ENCODE measurements at places on chromosomes 5 and 9. TPM values are rescaled to one million over a fixed set of nuclear protein-coding genes. Genes with fewer than 3 reads are reported as not detected.

DNA sequence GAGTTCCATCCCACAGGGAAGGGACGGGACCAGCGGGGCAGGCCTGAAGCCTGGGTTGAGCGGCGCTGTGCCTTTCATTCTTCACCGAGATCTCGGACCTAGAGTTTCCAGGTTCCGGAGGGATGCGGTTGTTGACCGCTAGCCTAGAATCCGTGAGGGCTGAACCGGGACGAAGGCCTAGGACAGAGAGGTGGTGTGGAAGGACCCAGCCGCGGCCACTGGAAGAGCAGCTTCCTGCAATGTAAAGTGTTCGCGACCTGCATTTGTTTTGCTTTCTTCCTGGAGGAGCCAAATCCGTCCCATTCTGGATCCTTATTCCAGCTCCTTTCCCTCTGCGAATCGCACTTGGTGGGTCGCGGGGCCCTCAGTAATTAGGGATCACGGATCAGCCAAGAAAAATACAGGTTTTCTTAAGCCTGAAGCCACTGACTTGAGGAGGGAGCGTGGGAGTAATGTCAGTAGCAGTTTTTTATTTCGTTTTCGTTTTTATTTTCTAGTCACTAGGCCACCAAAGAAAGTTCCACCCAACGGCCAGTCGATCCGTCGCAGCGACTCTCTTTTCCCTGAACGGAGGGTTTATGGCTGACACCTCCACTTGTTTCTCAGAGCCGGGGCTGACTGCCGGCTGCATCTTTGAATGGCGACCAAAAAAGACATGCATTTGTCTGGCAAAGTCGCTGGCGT lies 48.6 kb downstream of the ANXA2R start:
- peak overlapping the region; percentile 100 for H3K27ac ChIP-seq
- peaks cover 46% of the 10 kb centered on the region for H3K27me3 ChIP-seq
- peaks cover 4% of the 10 kb centered on the region for H3K36me3 ChIP-seq
- H3K4me3 ChIP-seq: peak overlapping the region; percentile 95
- no peak for DNase-seq

- peaks cover 7% of the 10 kb centered on the region for H3K36me3 ChIP-seq
- H3K27me3 ChIP-seq: peaks cover 6% of the 10 kb centered on the region
- H3K4me3 ChIP-seq: no peak overlapping the region
- peaks cover 19% of the 10 kb centered on the region for H3K4me1 ChIP-seq
Observed at GRCh38 chr9:16683326-16683725, 187.1 kb downstream of the BNC2 start.

GRCh38 chr9:104948277-104948676 lies 20.3 kb upstream of the ABCA1 start:
- no peak overlapping the region for H3K27ac ChIP-seq
- H3K4me1 ChIP-seq: no peaks in the 10 kb centered on the region
- no peaks in the 10 kb centered on the region for H3K36me3 ChIP-seq
- H3K4me3 ChIP-seq: no peak overlapping the region

Gene PCDHB6
- polyA plus RNA-seq: not detected

GRCh38 chr5:179427032-179427675 lies 81.9 kb upstream of the ADAMTS2 start:
- H3K36me3 ChIP-seq: no peaks in the 10 kb centered on the region
- H3K27ac ChIP-seq: no peak overlapping the region
- peaks cover 7% of the 10 kb centered on the region for H3K27me3 ChIP-seq
- no peak overlapping the region for H3K4me3 ChIP-seq
- H3K4me1 ChIP-seq: no peaks in the 10 kb centered on the region

Gene EMB
- 164 TPM for polyA plus RNA-seq

Gene LCN10
- polyA plus RNA-seq: not detected

Gene SPINK5
- not detected for polyA plus RNA-seq

Gene SPATA31D4
- polyA plus RNA-seq: not detected

DNA sequence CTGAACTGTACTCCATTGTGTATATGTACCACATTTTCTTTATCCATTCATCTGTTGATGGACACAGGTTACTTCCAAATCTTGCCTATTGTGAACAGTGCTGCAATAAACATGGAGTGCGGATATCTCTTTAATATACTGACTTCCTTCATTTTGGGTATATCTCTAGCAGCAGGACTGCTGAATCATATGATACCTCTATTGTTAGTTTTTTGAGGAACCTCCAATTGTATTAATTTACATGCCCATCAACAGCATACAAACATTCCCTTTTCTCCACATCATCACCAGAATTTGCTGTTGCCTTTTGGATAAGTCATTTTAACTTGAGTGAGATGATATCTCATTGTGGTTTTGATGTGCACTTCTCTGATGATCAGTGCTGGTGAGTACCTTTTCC lies 81.8 kb upstream of the FAM120A start:
- no peaks in the 10 kb centered on the region for H3K36me3 ChIP-seq
- no peak for DNase-seq
- H3K4me3 ChIP-seq: no peak overlapping the region

DNA sequence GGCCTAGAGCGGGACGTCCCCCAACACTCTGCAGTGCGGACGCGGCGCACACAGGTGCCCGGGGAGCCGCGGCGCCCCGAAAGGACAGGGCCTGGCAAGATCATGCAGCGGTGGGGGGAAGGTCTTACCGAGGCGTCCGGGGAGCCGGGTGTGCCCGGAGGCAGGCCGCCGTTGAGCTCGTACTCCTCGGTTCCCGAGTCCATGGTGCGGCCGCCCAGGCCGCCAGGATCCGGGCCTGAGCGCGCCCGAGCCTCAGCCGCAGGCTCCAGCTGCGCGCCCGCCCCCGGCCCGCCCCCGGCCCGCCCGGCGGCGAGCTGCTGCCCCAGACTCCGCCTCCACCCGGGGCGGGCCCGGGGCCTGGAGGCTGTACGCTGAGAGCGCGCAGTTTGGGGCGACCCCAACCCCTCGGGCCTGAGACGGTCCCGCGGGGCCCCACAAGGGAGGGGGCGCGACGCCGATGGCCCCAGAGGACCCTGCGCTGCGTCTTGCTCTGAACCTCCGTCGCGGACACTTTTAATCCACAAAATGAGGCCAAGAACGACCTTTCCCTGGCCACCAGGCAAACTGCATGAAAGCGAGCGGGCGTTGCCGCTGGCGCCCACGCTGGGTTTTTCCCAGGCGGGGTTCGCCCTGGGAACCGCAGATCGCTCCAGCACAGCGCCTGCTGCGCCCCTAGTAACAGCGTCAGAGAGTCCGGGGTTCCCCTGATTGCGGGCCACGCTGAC lies at the start of gene NINJ1:
Gene NINJ1, minus strand, starts transcription at position 237 of the 725 bp plus-strand sequence. Its CDS starts 34 bp downstream, at position 203.
- no peaks in the 10 kb centered on the region for H3K36me3 ChIP-seq
- peak within 1 kb of the TSS; percentile 92 for H3K27ac ChIP-seq
- peaks cover 7% of the 10 kb centered on the region for H3K27me3 ChIP-seq
- H3K4me3 ChIP-seq: peak within 1 kb of the TSS; percentile 87
- peaks cover 32% of the 10 kb centered on the region for H3K4me1 ChIP-seq

DNA sequence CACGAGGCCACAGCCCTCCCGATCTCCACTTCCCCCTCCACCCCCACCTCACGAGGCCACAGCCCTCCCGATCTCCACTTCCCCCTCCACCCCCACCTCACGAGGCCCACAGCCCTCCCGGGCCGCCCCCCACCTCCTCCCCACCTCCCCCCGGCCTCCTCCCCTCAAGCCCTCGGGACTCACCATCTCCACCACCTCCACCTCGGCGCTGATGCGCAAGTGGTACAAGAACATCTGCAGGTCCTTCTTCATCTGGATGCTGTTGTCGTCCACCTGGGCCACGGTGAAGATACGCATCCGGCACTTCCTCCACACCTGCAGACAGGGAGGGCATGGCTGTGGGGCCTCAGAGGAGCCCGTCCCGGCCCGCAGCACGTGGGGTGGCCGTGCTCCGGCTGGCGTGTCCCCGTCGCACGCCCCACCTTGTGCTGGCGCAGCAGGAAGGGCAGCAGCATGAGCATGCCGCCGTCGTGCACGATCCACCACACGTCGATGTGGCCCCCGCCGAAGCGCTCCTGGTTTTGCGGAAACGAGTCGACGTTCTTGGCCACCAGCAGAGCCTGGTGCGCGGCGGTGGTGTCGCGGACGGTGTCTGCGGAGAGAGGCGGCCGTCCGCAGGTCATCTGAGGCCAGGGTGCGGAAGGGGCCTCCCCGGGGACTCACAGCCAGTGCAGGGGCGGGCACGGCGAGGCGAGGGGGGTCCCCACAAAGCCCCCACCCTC lies 48.0 kb downstream of the SLC12A7 start:
- H3K4me3 ChIP-seq: no peak overlapping the region
- H3K27ac ChIP-seq: no peak overlapping the region
- H3K4me1 ChIP-seq: no peaks in the 10 kb centered on the region
- H3K27me3 ChIP-seq: no peaks in the 10 kb centered on the region

DNA sequence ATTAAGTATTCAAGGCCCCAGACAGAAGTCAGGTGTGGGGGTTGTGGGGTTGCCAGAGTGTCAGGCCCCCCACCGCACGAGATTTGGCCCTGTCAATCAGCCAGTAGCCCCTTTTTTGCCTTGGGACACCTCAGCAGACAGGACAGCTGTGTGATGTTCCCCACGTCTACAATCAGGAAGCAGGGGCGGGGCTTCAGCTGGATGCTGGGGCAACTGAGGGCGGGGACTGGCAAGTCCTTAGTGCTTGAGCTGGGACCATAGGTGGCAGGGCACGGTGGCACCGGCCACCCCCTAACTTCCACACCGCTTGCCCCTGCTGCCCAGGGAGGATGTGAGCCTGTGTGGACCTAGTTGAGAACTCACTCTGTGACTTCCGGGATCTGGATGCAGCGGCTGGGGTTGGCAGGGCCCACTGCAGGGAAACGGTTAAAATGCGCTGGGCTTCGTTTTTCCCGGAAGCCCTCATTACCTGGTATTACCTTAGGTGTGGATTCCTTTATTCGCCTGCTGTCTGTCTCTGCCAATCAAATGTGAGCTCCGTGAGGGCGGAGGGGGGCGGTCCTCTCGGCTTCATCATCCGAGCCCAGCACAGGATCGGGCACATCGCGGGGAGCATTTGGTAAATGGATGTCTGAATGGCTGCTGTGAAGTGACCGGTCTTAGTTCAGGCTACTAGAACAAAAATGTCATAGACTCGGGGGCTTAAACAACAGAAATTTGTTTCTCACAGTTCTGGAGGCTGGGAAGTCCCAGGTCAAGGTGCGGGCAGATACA lies 7.5 kb upstream of the GTF3C5 start:
- H3K4me3 ChIP-seq: no peak overlapping the region
- DNase-seq: no peak

DNA sequence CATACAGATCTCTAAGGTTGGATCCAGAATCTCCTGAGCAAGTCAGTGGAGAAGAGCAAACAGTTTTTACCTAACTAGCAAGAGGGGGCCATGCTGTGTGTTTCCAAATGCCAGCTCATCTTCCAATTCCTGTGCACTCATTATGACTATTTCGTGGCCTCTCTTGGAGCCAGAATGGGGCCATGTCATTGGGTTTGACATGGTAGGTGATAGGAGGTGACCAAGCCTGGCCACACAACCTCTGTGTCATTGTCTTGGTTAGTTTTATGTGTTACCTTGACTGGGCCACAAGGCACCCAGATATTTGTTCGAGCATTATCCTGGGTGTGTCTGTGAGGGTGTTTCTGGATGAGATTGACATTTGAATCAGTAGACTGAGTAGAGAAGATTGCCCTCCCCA lies 206.2 kb downstream of the HSPA4 start:
- no peaks in the 10 kb centered on the region for H3K4me1 ChIP-seq
- no peaks in the 10 kb centered on the region for H3K36me3 ChIP-seq
- no peak overlapping the region for H3K27ac ChIP-seq
- peaks cover 4% of the 10 kb centered on the region for H3K27me3 ChIP-seq
- no peak for DNase-seq

Gene GMCL2
- polyA plus RNA-seq: not detected

- H3K4me3 ChIP-seq: no peak overlapping the region
- no peaks in the 10 kb centered on the region for H3K4me1 ChIP-seq
- no peak overlapping the region for H3K27ac ChIP-seq
- DNase-seq: no peak
- no peaks in the 10 kb centered on the region for H3K36me3 ChIP-seq
Observed at GRCh38 chr9:81363916-81364480, 325.3 kb downstream of the TLE1 start.

DNA sequence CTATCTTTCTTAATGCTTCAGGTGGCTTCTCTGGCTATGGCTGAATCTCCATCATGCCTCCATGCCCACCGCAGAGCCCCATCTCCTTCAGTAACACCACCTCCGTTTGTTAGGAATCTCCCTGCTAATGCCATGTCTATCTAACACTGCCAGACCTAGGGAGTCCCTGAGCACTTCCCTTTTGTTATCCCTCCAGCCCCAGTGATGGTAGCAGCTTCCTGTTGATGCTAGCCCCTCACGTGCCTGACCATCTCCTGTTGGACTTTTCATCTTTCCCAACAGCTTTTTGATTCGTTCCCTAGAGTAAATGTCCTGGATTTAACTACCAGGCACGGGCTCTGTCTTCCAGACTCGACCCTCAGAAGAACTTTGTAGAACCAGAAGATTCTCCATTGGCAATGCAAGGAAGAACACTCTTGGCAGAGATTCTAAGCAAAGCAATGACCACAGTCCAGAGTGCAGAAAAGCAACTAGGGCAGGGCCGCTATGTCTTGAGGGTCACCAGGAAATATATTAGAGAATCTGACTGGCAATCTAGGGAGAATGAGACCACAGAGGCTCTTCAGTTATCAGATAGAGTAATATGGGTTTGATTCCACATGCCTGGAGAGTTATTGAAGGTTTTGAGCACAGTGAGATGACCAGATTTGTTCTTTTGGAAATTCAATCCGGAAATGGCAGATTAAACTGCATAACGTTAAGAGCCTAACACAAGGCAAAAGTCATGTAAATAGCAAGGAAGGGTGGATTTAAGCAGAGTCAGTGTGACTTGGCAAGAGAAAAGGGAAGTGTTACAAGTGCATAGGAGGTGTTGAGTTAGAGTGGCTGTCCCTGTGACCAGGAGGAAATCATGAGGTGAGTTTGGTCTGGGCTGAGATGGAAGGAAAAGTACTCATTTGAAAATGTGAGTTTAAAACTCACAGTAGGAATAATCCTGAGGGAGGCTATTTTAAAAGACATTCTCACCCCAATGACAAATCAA lies 555.2 kb downstream of the ACTL7B start:
- peaks cover 4% of the 10 kb centered on the region for H3K36me3 ChIP-seq
- DNase-seq: no peak
- H3K4me1 ChIP-seq: no peaks in the 10 kb centered on the region
- H3K27ac ChIP-seq: no peak overlapping the region
- no peak overlapping the region for H3K4me3 ChIP-seq
- H3K27me3 ChIP-seq: no peaks in the 10 kb centered on the region

DNA sequence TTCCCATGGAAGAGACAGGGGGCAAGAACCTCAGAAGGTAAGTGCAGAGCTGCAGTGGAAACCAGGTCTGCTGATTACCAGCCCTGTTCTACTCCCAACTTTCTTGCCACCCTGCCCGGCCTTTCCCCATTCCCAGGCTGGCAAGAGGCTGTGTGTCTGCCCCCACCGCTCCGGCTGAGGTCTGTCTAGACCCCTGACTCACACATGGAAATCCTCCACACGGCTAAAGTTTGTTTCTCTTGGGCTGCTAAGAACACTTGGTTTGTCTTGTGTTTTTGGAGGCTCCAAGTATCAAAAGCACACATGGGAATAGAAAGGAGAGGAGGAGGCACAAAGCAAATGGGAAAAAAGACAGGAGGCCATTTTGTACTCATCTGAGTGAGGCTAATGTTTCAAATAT lies 168.3 kb downstream of the GABBR2 start:
- no peaks in the 10 kb centered on the region for H3K4me1 ChIP-seq
- no peak for DNase-seq
- no peak overlapping the region for H3K27ac ChIP-seq
- H3K27me3 ChIP-seq: no peaks in the 10 kb centered on the region
- no peaks in the 10 kb centered on the region for H3K36me3 ChIP-seq
